Retina (tissue), 1 donor: ENCODE measurements at places on chromosomes 7 and 10.

DNA sequence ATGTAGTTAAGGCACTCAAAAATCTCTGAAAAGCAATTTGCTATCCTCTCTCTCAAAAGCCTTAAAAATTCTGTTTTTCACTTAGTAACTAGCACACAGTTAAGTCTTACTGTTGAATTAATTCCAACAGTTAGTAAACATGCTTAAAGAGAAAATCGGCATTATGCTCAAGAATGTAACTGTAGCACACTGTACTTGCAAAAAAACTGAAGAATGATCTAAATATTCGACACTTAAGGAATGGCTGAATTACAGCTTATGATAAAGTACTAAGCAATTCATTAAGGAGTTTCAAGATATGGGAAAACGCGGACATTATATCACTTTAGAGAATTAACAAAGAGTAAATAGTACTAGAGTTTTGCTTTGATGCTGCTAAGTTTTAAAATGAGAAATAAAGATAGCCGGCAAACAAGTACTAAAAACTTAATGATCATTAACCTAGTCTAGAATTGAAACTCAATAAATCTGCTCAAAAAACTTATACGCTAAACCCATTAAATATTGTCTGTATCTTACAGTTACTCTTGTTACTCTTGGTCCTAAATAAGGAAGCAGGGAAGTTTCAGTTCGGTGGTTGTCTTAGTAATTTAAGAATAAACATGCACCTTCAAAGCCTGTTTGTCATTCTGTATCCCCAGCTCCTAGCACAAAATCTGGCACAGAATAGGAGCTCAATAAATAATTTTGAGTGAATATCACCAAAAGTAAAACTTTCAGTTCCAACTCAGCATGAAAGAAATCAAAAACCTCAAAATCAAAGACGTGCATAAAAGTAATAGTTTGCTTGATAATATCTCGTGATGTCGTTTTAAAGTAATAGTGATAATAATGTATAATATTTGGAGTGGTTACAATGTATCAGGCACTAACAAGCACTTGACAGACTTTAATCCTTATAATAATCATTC, 1.2 kb downstream of the TRDMT1 start:
- no peak for DNase-seq

- DNase-seq: no peak
These were observed 215.9 kb upstream of the MKLN1 start for GRCh38 chr7:131111792-131112191.

DNA sequence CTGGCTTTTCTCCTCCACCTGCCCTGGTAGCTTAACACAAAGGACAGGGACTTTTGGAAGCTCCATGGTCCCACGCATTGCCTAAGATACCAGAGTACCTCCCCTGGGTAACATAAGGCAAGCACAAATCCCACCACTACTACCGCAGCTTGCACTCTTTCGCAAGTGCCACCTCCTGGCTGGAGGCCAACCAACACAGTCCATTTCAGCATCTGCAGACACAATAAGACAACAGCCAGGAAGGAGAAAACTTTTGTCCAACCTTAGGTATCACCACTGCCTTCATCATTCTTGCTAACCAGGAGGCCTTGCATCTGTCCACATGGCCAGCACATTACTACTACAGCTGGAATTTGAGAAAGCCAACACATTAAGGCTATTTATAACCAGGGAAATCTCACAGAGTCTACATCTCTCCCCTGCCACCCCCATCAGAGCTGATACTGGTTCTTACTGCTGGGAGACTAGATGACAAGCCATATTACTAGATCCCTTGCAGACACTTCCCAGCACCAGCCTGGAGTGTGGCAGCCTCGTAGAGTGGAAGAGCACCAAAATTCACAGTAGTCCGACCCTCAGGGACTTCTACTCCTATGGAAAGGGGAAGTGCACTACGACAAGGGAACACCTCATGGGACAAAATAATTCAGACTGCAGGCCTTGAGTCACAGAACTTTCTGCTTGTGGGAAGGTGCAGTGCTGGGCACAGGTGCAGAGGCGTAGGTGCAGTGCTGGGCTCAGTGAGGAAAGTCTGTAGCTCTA, 39.8 kb upstream of the CDK13 start:
- DNase-seq: no peak

DNA sequence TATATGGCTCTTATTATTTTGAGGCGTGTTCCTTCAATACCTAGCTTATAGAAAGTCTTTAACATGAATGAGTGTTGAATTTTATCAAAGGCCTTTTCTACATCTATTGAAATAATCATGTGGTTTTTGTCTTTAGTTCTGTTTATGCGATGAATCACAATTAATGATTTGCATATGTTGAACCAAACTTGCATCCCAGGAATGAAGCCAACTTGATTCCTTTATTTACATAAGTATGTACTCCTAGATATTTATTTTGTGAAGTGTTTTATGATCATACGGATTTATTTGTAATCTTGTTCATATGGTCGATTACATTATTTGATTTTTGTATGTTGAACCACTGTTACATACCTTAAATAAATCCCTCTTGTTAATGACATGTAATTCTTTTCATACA, 244.3 kb upstream of the KCND2 start:
- DNase-seq: no peak
